A549 (cell line): ENCODE measurements at places on chromosomes 12 and 14. TPM values are rescaled to one million over a fixed set of nuclear protein-coding genes. Genes with fewer than 3 reads are reported as not detected.

FAM90A1 gene
- 0.07 TPM in 1 of 3 replicates, not detected in the others for polyA plus RNA-seq

PRIMA1 gene
- 0.16 to 0.20 TPM (median 0.17 TPM) in 3 replicates for polyA plus RNA-seq

CERS5 gene
- polyA plus RNA-seq: 16.7 to 18.0 TPM (median 17.1 TPM) in 3 replicates

PLCZ1 gene
- polyA plus RNA-seq: not detected in 3 replicates

TEX52 gene
- not detected in 3 replicates for polyA plus RNA-seq

NTF3 gene
- not detected in 3 replicates for polyA plus RNA-seq

C14orf132 gene
- 5.7 to 11.7 TPM (median 8.5 TPM) in 3 replicates for polyA plus RNA-seq

LTBR gene
- polyA plus RNA-seq: 90.4 to 110 TPM (median 109 TPM) in 3 replicates

DCN gene
- not detected in 3 replicates for polyA plus RNA-seq

INHBC gene
- polyA plus RNA-seq: not detected in 3 replicates

KCNH5 gene
- polyA plus RNA-seq: not detected in 3 replicates

GPN3 gene
- 39.2 to 42.3 TPM (median 39.5 TPM) in 3 replicates for polyA plus RNA-seq

GPATCH2L gene
- 17.8 to 19.6 TPM (median 18.2 TPM) in 3 replicates for polyA plus RNA-seq

BBOF1 gene
- polyA plus RNA-seq: 5.8 to 6.1 TPM (median 5.9 TPM) in 3 replicates

PTPRO gene
- 0.04 TPM in 1 of 3 replicates, not detected in the others for polyA plus RNA-seq

SAMD4A gene
- 5.4 to 8.0 TPM (median 6.1 TPM) in 3 replicates for polyA plus RNA-seq

OAS3 gene
- 22.7 to 23.3 TPM (median 22.9 TPM) in 3 replicates for polyA plus RNA-seq

WDHD1 gene
- 14.4 to 16.3 TPM (median 16.0 TPM) in 3 replicates for polyA plus RNA-seq

RD3L gene
- polyA plus RNA-seq: not detected in 3 replicates

OVCH1 gene
- not detected in 3 replicates for polyA plus RNA-seq

IFNG-AS1 gene
- not detected in 3 replicates for polyA plus RNA-seq

NGB gene
- not detected in 3 replicates for polyA plus RNA-seq

PLXNC1 gene
- polyA plus RNA-seq: 0.12 to 0.18 TPM (median 0.13 TPM) in 3 replicates

TTC8 gene
- polyA plus RNA-seq: 34.4 to 43.3 TPM (median 36.6 TPM) in 3 replicates

TRAFD1 gene
- 30.2 to 44.1 TPM (median 41.1 TPM) in 3 replicates for polyA plus RNA-seq

ADAM21 gene
- 0.04 to 0.05 TPM (median 0.04 TPM) in 3 replicates for polyA plus RNA-seq

TAS2R9 gene
- not detected in 3 replicates for polyA plus RNA-seq

C3AR1 gene
- not detected in 3 replicates for polyA plus RNA-seq

FICD gene
- 1.9 to 2.5 TPM (median 2.1 TPM) in 3 replicates for polyA plus RNA-seq

LAG3 gene
- 1.6 to 2.3 TPM (median 1.7 TPM) in 3 replicates for polyA plus RNA-seq

AICDA gene
- polyA plus RNA-seq: 0.05 to 0.16 TPM (median 0.05 TPM) in 3 replicates

MYRFL gene
- polyA plus RNA-seq: 0.04 TPM in 1 of 3 replicates, not detected in the others

NYNRIN gene
- 0.17 to 0.29 TPM (median 0.19 TPM) in 3 replicates for polyA plus RNA-seq

KRT81 gene
- 3,419 to 3,643 TPM (median 3,445 TPM) in 3 replicates for polyA plus RNA-seq

PLBD2 gene
- polyA plus RNA-seq: 21.9 to 25.9 TPM (median 25.8 TPM) in 3 replicates

RASSF8 gene
- 5.1 to 5.7 TPM (median 5.3 TPM) in 3 replicates for polyA plus RNA-seq

EXD2 gene
- 11.3 to 15.5 TPM (median 13.9 TPM) in 3 replicates for polyA plus RNA-seq

SERPINA12 gene
- polyA plus RNA-seq: not detected in 3 replicates

KLRC1 gene
- polyA plus RNA-seq: not detected in 3 replicates

TRPV4 gene
- 0.05 to 0.15 TPM (median 0.09 TPM) in 3 replicates for polyA plus RNA-seq

LUM gene
- polyA plus RNA-seq: 0.58 to 1.2 TPM (median 0.84 TPM) in 3 replicates

BCL2L14 gene
- polyA plus RNA-seq: not detected in 3 replicates

PPM1H gene
- polyA plus RNA-seq: 6.8 to 7.8 TPM (median 7.8 TPM) in 3 replicates

MIP gene
- polyA plus RNA-seq: not detected in 3 replicates

ALX1 gene
- polyA plus RNA-seq: 4.4 to 7.1 TPM (median 5.9 TPM) in 3 replicates

GNG2 gene
- polyA plus RNA-seq: 1.8 to 2.4 TPM (median 2.1 TPM) in 3 replicates

AEBP2 gene
- 27.3 to 28.8 TPM (median 28.0 TPM) in 3 replicates for polyA plus RNA-seq

DAO gene
- not detected in 3 replicates for polyA plus RNA-seq

PYGL gene
- 95.9 to 112 TPM (median 112 TPM) in 3 replicates for polyA plus RNA-seq

APOLD1 gene
- polyA plus RNA-seq: 0.42 to 0.46 TPM (median 0.44 TPM) in 3 replicates

NRL gene
- 0.84 to 0.93 TPM (median 0.88 TPM) in 3 replicates for polyA plus RNA-seq

DIO3 gene
- 0.08 to 0.09 TPM in 2 of 3 replicates, not detected in the other for polyA plus RNA-seq

AQP2 gene
- not detected in 3 replicates for polyA plus RNA-seq
